ENCODE measurements at places on chromosomes 3 and 15. TPM values are rescaled to one million over a fixed set of nuclear protein-coding genes. Genes with fewer than 3 reads are reported as not detected.

DNA sequence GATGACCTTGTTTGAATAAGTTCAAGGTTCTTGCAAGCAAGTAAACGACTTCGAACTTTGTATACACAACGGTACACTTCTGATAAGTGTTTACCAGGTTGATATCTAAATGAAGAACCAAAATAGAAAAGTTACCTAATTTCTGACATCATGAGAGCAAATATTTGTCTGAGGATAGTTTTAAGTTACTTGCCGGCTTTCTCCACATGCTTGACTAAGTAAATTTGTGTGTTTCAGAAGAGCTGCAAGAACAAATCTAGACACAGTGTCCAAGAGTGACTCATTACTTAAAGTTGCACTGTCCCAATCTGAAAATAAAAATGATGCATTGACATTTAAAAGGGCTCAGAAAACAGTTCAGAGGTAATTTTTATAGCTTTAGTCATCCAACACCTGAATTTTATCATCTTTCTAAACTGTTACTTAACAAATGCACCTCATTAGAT lies 115.1 kb downstream of the HERC1 start:
- no peak for DNase-seq

- DNase-seq, result no peak
These were observed 163.4 kb downstream of the XXYLT1 start for GRCh38 chr3:195107593-195107992.

DNA sequence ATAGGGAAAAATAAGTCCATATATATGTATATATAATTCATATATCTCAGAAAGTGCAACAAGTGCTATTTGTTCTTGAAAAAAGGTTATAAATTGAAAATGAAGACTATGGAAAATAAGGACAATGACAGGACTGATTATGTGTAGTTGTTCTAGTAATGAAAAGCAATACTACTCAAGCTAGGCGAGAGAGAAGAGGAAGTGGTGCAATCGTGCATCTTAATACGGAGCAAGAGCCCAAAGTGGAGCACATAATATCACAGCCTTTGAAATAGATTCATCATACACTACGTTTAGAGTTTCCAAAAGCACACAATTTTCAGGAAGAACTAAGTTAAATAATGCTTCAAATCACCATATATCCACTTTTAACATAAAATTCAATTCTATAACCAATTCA lies 87.9 kb downstream of the ULK4 start:
- DNase-seq, result no peak

- DNase-seq, result no peak
These were observed 1.3 kb downstream of the MAGEL2 start for GRCh38 chr15:23646165-23647000.

GRCh38 chr3:133953297-133953696 lies 57.6 kb upstream of the RAB6B start:
- DNase-seq, result no peak

- no peak for DNase-seq
These were observed 9.8 kb upstream of the GRK7 start for GRCh38 chr3:141753399-141753798.

Gene SLC6A11
- not detected for total RNA-seq
